ENCODE measurements at places on chromosomes 4 and X.

DNA sequence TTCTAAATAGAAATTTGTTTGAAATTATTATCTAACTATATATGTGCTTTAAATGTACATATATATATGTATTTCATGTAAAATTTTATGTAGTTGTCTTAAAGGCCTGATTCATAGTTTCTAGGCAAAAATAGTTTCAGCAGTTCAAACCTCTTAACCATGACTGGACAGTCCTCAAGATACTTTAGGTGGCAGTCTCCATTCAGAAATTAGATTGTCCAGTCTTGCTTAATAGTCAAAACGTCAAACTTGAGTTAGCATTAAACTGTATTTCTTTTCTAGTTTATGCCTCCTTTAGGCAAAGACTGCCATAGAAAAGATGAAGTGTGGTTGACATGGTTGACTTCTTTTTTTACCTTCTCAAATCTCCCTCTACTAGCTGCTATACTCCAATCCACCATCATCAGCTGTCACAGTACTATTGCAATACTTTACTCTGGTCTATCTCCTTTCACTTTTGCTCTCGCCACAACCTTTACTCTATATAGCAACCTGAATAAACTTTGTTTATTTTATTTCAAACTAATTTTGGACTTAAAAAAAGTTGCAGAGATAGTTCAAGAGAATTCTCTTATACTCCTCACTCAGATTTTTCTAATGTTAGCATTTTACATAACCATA is 395.6 kb upstream of the DIPK2B start:
- DNase-seq = no peak

DNA sequence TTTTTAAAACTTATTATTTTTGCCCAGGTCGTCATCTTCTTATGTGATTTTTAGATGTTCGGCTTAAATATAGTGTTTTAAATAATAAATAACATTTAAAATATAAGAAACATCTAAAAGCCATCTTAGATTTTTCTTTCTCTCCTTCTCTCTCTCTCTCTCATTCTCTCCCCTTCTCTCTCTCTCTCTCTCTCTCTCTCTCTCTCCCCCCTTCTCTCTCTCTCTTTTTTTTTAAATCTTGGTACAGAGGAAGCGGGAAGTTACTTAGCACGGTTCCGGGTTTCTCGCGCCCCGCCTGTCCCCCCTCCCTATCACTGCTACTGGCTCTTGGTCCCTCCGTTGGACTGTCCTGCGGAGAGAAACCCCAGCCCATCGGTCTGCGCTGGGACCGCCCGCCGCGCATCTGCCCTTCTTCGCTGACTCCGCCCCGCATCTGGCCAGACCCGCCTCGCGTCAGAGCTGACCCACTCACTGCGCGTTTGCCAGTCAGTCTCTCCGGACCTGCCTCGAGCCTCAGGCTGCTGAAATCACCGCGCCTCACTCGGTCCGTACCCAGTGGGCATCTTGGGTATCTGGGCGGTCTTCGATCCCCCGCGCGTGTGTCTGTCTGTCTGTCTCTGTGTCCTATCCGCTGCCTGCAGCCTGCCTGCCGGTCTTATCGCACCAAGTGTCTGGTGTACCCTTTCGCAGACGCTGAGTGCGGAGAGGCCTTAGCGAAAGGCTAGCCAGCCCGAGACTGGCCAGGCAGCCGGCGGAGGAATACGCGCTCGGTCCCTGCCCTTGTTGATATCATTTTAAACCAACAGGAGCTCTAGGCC is at the start of gene PABPC5:
PABPC5 (plus strand) TSS at position 489 of the 818 bp plus-strand sequence. CDS start 739 bp downstream, outside the sequence.
- DNase-seq = no peak

- DNase-seq = no peak
These were observed 39.1 kb downstream of the PSAPL1 start for GRCh38 chr4:7395645-7396044.

DNA sequence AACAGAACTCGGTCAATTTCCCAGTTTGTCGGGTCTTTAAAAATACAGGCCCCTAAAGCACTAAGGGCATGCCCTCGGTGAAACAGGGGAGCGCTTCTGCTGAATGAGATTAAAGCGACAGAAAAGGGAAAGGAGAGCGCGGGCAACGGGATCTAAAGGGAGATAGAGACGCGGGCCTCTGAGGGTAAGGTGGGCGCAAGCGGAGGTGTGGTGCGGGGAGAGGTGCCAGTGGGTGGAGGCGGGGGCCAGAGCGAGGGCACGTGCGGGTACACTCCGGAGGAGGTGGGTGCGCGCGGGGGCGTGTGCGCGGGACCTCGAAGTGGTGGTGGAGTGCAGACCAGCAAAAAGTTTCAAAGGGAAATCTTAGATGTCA is 787 bp upstream of the TET2 start:
- peak; percentile 11 for DNase-seq

- no peak for DNase-seq
These were observed 19.0 kb downstream of the MAB21L2 start for GRCh38 chr4:150600812-150601445.

GRCh38 chrX:120036704-120037103 is 40.8 kb downstream of the RHOXF2B start:
- no peak for DNase-seq

- DNase-seq = no peak
These were observed 61.8 kb downstream of the BMPR1B start for GRCh38 chr4:94819371-94820168.

GRCh38 chr4:153788413-153789276 is at the start of gene SFRP2:
TSS of gene SFRP2 (minus strand) at chr4:153789083. CDS start at chr4:153788835, 248 bp downstream.
- DNase-seq = no peak

Measured in stimulated activated CD4-positive, alpha-beta T cell treated with anti-CD3 and anti-CD28 coated beads, TNF-alpha, amount 100 ng/mL, for 48 hours (primary cell).